ENCODE measurements at places on chromosomes 12 and 14.

DNA sequence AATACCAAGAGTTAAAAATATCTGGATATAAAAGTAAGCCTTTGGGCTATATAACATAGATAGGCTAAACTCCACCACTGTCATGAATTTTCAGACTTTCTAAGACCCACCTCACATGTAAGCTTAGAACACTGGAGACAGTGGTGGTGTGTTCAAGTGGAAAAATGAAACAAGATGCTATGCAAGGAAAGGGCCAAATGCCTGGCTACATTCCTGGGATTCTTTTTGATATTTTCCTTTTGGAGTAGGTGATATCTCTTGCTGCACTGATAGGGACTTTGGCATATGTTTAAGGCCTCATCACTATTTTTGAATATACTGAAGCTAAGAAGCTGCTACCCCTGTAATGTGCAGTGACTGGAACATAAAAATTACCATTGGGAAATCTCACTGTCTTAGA, 341.3 kb downstream of the SLC16A7 start:
- no peak for DNase-seq

- no peak for DNase-seq
Observed at GRCh38 chr12:12713932-12714275, 3.3 kb upstream of the CDKN1B start.

GRCh38 chr12:113700943-113701342, 229.3 kb upstream of the LHX5 start:
- no peak for DNase-seq

GRCh38 chr12:103933237-103933636, 3.0 kb downstream of the HSP90B1 start:
- DNase-seq = no peak

GRCh38 chr12:43255522-43256111, 296.4 kb downstream of the ADAMTS20 start:
- no peak for DNase-seq

DNA sequence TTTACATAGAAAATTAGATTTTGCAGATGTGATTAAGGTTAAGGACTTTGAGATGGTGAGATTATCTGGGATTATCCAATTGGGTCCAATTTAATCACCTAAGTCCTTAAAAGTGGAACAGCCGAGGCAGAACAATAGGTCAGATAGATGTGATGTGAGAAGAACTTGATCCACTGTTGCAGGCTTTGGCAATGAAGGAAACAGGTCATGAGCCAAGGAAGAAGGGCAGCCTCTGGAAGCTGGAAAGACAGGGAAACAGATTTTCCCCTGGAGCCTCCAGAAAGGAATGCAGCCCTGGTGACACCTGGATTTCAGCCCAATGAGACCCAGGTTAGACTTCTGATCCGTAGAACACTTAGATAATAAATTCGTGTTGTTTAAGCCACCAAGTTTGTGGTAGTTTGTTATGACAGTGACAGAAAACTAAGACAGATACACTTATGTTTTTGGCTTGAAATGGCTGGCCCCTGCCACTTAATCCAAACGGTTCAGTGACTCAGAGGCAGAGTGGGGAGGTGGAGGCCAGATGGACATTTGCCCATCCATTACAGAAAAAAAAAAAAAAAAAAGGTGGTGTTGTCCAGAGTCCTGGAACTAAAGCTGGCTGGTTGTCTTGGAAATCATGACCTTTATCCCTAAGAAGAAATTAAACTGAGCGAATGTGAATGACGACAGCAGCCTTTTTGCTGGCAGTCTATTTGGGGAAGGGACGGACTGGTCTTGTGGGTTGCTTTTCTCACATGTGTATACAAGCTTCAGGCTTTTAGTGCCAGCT, 181.9 kb upstream of the NRXN3 start:
- DNase-seq = no peak

GRCh38 chr12:89167986-89168385, 184.3 kb downstream of the DUSP6 start:
- DNase-seq = no peak

- peak; percentile 18 for DNase-seq
Observed at GRCh38 chr14:21070610-21071224, 613 bp downstream of the ARHGEF40 start.

- no peak for DNase-seq
Observed at GRCh38 chr14:20803223-20803622, 579 bp upstream of the RNASE1 start.

GRCh38 chr12:3277306-3277943, 200.2 kb downstream of the TSPAN9 start:
- no peak for DNase-seq

- no peak for DNase-seq
Observed at GRCh38 chr14:67643713-67644112, 24.0 kb downstream of the ARG2 start.

GRCh38 chr14:31037709-31038221, 11.6 kb upstream of the STRN3 start:
- no peak for DNase-seq

DNA sequence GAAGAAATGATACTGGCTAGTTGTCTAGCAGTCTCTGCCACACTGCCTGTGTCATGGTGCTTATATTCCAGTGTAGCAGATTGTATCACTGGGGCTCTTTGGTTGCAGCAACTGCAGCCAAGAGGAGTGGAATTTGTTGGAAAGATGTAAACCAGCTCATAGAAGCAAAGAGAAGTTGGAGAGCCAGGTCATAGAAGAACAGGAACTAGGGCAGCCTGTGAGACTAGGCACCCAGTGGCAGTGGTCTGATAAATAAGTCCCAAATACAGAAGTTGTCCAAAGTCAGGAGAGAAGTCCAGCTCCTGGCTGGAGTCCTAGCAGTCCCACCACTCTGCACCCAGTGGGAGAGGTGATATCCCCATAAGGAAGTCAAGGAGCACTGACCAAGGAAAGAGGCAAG, 172.5 kb upstream of the ARID2 start:
- DNase-seq = no peak
